ENCODE measurements at places on chromosomes 16 and 17. TPM values are rescaled to one million over a fixed set of nuclear protein-coding genes. Genes with fewer than 3 reads are reported as not detected.

Gene OTOA
- not detected for total RNA-seq

Gene BRICD5
- total RNA-seq = 3.1 TPM

Gene EXOC3L1
- not detected for total RNA-seq

Gene AATK
- 0.32 TPM for total RNA-seq

Gene CD68
- 12.6 TPM for total RNA-seq

Gene FLOT2
- total RNA-seq = 66.0 TPM

Gene KRT20
- not detected for total RNA-seq

DNA sequence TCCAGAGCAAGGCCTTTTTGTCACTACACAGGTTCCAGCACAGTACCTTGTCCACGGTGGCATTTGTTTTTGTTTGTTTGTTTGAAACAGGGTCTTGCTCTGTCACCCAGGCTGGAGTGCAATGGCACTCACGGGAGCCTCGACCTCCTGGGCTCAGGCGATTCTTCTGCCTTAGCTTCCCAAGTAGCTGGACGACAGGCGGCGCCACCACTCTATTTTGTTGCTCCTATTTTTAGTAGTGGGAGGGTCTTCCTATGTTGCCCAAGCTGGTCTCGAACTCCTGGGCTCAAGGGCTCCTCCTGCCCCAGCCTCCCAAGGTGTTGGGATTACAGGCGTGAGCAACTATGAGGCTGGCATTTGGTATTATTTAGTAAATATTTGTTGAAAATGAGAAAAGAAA lies 10.3 kb downstream of the MRC2 start:
- no peak for DNase-seq

DNA sequence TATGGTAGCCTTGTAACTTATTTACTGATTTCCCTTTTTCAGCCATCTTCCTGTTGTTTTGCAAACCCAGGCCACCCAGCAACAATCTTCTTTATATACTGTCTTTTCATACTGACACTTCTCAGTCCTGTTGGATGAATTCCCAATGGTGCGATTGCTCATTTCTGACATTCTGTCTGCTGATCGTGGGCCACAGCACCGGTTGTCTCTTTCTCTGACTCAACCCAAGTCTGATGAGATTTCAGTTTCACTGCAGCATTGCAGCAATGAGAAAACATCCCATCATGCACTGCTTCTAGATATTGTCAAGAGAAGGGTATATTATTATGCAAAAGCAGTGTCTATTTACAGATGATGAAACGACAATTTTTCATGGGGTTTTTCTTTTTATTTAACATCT lies 349.2 kb upstream of the HSBP1 start:
- DNase-seq = peak; percentile 17

GRCh38 chr17:43826206-43826605 lies 6.7 kb downstream of the MPP3 start:
- no peak for DNase-seq

- peak; percentile 92 for DNase-seq
Observed at GRCh38 chr16:74998481-74999218, at the start of gene ZNRF1. Gene ZNRF1, plus strand, starts transcription at chr16:74999024. Its CDS starts 648 bp downstream, at chr16:74999672.

DNA sequence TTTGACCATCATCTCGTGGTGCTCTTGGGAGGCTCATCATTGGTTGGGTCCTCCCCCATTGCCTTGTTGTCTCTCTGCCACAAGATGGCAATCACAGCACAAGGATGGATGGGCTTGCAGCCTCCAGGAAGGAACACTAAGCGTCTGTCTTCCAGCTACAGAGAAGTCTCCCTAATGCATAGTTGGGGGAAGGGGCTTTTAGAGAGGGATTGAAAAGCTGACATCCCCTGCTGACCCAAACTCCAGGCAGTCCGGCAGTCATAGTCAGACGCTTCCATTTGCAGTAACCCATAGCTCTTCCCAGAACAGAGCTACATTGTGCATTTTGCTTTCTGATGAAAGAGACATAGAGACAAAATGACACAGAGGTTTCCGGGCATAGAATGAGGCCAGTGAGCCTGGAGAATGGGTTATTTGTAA lies 111.4 kb downstream of the UTP18 start:
- DNase-seq = peak; percentile 78

- DNase-seq = no peak
Observed at GRCh38 chr17:58040386-58040785, 33.3 kb upstream of the SRSF1 start.

DNA sequence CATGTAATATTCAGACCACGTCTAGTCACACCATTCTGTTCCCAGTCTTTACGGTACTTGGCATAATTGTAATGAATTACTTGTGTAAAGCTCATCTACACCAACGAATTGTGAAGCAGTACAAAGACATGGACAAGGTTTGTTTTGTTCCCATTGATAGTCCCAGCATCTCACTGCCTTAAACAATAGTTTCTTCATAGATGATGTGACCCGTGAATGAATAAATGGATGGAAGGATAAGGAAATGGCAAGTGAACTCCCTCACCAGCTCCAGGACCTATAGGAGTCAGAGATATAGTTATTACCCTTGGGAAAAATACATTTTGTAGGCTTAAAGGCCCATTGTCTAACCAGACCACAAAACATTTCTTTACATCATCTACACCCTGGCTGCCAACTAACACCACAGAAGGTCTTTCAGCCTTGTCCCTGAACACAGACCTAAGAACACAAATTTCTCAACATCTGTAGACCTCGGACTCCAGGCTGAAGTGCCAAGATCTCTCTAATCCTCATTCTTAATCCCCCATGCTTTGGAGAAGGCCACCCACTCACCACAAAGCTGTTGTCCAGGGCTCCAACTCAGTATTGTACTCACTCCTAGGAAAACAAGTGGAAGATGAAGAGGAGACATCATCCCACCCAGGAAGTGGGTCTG lies 38.2 kb downstream of the MAF start:
- DNase-seq = no peak

DNA sequence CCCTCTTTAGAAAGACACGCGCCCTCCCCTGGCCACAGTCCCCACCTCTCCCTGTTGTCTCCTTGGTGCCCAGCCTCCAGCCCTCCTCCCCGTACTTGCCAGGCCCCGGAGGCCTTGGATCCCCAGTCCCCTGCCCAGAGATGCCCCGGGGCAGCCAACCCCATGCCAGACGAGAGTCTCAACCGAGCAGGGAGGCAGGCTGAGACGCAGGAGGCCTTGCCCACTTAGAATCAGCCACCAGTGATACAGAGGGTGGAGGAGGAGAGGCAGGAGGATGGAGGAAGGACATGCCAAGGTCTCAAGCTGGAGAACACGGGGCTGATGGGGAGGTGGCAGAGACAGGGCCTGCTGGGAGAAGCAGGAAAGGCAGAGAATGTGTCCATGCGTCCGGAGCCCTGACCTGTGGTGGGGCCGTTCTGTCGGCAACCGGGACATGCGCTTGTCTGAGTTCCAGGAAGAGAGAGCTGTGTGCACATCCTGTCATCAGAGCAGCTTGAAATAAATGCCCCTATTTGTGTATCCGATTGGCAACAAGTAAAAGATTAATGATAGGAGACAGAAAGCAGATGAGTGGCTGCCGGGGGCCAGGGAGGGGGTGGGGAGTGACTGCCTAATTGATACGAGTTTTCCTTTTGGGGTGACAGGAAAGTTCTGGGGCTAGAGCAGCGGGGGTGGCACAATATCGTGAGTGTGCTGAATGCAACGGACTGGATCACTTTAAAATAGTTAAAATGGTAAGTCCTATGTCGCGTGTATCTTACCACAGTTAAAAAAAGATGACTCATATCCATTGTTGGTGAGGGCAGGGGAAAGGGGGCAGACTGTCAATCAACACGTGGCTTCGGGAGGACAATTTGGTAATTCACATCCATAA lies 44.7 kb upstream of the MEAK7 start:
- DNase-seq = peak; percentile 65

DNA sequence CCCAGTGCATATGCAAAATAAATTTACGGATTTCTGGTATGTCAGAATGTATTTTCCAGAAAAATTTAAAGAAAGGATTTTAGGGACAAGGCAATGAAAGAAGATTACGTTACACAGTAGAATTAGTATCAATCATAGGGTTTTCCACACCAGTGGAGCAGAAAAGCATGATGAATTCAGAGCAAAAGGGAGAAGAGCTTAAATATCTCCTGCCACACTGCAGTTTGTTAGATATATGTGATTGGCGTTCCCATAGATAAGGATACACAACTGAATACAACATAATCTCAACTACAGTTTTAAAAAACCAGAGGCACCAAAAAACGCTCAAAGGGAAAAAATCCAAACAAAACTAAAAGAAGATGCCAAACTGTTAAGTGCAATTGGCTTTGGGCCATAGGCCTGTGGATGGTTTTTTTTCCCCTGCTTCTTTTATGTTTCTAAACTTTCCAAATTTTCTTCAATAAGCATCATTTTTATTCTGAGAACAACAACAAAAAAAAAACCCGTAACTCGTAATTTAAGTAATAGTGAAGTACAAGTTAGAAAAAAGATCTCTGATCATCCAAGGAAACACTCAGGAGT lies 22.3 kb downstream of the MARF1 start:
- no peak for DNase-seq

- no peak for DNase-seq
Observed at GRCh38 chr17:68182011-68182306, 65.9 kb upstream of the AMZ2 start.

DNA sequence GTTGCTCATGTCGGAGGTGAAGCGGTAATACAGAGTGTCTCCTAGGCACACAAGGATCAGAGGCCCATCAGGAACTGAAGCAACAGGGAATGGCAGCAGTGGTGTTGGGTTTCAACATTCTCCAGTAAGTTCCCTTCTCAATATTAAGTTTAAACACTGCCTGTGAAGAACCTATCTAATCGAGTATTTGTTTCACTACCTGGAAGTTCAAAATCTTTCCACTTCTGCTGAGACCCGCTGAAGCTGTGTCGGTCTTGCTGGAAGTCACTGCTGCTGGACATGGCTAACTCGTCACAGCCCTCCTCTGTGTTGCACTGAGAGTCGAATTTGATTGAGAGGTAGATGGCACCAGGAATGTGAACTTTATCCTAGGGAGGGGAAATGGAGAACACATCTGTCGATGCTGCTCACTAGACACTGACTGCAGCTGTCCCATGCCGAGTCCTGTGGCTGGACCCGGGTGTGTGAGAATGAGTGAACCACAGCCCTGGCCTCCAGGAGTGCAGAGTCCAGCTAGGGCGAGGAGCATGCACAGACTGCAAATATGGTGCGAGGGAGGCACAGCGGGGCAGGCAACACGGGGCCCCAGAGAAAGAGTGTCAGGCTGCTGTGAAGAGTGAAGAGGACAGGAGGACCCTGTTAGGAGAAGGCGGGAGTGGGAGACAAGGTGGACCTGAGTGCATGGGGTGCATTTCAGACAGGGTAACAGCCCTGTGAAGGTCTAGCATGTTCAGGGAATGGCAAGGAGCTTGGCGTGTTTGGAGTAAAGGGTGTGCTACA lies 50.1 kb upstream of the ATP2A3 start:
- no peak for DNase-seq

DNA sequence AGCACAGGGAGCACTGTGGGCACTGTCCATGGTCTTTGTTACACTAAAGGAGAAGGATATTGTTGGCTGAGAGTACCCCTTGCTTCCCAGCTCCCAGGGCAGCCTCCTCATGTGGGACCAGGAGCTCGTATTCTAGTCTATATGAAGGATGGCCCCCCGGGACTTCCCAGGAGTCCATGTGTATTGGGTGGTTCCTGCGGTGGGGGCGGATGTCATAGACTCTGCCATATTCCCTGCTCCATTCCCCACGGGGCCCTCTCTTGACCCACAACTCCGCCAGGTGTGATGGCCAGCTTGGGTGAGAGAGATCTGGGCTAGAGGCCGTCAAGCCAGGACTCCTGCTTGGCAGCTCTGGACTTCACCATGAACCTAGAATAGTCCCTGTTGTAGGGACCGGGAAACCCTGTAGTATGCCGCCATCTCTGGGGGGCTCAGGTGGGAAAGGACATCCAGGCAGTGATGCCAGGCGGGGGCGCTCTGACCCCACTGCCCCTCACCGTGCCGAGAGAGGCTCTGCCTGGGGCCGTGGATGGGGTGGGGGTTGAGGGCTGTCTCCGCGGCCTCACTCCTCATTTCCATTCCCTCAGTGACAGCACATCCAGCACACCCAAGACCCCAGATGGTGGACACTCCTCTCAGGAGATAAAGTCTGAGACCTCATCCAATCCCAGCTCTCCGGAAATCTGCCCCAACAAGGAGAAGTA lies 37.8 kb downstream of the OR1D5 start:
- no peak for DNase-seq

DNA sequence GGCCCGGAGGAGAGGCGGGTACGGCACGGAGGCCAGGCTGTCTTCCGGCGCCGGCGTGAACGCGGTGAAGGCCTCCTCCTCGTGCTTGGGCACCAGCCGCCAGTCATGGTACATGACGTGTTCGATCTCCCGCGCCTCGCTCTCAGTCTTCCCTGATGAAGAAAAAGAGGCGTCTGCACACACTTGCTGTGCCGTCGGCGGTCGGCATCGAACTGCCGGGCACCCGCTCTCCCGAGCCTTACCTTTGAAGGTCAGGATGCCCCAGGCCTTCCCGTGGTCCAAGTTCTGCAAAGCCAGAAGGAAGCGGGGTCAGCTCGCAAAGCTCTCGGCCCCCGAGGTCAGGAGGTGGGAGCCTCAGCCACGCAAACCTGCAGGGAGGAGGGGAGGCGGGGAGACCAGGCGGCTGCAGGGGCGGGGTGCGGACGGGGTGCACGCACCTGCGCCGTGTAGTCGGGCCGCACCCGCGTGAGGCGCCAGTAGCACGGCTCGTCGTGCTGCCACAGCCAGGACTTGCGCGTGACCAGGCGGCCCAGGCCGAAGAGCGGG lies at the start of gene EME2:
Gene EME2, plus strand, starts transcription at position 449 of the 546 bp plus-strand sequence. CDS start 418 bp downstream, outside the sequence.
- DNase-seq = peak; percentile 69

DNA sequence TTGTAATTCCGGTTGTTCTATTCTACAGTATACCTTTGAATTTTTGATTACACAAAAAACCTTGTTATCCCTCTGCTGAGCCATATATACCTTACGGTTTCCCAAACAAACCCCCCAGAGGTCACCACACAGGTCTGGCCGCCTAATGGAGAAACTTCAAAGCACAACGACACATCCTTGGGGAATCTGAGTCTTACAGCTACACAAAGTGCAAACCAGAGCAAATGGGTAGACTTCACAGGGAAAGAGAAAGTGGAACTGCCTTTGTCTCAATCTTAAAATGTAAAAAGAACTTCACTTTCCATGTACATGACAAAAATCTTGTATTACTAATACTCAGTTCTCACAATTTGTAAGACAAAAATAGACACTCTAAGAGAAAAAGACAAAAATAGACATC lies 2.7 kb downstream of the FBXO31 start:
- DNase-seq = no peak

- no peak for DNase-seq
Observed at GRCh38 chr17:63985387-63986140, 12.6 kb upstream of the PRR29 start.

DNA sequence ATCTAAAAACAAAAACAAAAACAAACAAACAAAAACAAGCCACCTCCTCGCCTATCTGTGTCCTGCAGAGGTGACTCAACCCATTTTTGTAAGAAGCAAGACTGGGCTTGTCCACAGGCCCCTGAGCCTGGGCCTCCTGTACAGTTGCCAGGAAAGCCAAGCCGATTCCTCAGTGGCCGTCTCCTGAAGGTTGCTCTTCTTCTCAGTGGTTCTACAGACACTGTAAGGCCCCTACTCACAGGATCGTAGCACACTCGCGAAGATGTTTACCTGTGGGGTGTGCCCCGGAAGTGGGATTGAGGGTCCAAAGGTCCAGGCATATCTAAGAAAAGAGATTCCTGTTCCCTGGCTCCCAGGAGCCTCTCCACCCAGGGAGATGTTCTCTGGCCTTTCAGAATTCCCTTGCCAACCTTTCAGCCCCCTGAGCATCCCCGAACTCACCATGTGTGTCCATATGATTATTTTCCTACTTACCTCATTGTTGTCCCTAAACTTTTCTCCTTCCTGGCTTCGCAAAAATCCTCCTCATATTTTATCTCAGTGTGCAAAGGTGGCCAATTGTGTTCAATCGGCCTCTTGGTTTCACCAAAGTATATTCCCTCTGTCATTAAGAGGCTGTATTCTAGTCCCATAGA lies 7.5 kb upstream of the CES3 start:
- DNase-seq = no peak

- DNase-seq = no peak
Observed at GRCh38 chr17:957856-958421, 21.6 kb downstream of the NXN start.
